T-helper 1 cell (primary cell): ENCODE measurements at places on chromosomes 6 and 20.

- DNase-seq: no peak
These were observed 257.8 kb downstream of the RNGTT start for GRCh38 chr6:88705601-88706000.

GRCh38 chr20:58559368-58559729 lies 44.1 kb upstream of the APCDD1L start:
- no peak for DNase-seq

- no peak for DNase-seq
These were observed 165.0 kb upstream of the SCGN start for GRCh38 chr6:25487012-25487411.

- no peak for DNase-seq
These were observed 144.0 kb upstream of the AGPAT4 start for GRCh38 chr6:161417717-161418462.

DNA sequence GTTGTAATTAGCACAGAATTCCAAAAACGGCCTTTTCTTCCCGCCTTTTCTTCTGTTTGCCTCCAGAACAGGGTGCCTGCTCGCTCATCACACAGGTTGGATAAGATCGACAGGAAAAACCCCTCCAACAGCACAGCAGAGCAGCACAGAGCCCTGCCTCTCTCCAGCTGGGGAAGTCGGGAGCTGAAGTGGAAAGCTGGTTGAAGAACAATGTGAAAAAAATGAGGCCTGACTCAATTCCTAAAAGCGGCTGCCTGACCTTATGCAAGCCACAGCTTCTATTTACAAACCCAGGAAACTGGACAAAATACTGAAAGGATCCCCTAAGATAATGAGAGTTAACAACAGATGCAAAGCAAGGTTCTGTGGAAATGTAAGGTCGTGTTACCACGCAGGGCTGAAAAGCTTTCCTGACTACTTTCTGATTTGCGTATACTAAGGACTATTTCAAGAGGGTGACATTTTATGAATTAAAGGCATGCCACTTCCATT lies 116.9 kb downstream of the TTLL2 start:
- DNase-seq: no peak

DNA sequence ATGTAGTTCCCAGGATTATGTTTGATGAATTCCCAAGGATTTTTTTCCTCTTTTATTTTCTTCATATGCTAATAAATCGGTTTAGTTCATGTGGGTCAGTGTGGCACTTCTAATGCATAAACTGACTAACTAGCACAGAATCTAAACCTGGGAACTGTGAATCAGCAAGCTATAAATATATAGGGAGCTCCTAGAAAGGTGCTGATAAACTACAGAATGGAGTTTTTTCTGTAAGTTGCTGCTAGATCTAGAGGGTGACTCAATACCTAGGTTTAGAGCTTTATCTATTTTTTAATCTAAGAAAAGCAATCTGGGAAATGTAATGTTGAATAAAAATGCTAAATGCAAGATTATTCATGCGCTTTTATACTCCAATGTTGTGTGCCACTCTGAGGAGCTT lies 118.8 kb upstream of the PTCHD4 start:
- no peak for DNase-seq

DNA sequence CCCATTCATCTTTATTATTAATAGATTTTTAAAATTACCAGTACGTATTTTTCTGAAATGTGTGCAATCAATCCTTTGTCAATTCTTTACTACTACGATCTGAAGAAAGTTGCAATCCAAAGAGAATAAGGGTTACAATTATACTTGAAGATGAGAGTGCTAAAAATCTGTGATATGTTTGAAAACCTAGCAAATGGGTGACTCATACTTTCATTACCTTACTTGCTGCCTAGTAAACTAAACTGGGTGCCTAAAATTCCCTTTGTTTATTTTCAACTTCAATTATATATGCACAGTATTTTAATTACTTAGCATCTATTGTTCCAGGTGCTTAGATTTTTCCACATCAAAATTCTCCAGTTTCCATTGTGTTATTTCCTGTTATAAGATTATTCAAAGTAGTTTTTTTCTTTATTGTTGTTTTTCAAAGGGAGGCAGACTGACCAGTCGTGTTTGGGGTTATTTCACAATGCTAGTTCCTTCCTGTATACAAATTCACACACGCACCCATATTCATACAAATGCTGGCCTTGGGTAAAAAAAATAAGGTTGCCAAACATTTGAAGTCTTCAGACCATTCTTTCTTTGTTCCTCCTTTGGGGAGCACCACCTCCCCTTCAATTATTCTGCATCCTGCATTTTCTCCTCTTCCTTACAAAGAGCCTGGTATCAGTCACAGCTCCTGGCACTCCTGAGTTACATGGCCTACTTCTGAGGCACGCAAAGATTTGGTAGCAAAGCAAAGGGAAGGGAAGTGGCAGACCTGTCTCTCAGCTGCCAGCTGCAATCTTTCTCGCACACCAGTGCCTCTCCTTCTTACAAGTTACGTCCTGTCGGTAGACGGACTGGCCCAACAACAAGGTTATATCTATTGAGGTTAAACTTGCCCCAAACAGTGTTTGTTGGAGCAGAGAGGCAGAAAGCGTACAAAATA lies 16.2 kb upstream of the FAM135A start:
- no peak for DNase-seq

DNA sequence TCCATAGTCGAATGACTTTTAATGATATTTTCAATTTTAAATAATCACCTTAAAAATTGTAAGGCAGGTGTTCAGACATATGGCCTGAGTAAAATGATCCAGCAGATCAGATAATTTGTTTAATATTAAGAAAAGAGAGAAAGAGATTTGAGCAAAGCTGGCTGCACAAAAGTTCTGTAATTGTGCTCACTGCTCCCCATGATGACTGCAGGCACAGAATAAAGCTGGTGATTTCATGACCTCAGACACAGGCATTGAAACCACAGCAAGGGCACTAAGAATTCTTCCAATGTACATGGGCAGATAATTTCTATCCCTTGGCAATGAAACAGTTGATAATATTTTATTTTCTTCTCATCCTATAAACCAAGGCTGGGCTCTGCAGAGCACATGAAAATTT lies 553.1 kb downstream of the NKAIN2 start:
- no peak for DNase-seq

GRCh38 chr20:1001911-1002681 lies at the start of gene RSPO4:
RSPO4 (minus strand) TSS chr20:1002311; CDS start chr20:1002164, 147 bp downstream.
- DNase-seq: no peak

DNA sequence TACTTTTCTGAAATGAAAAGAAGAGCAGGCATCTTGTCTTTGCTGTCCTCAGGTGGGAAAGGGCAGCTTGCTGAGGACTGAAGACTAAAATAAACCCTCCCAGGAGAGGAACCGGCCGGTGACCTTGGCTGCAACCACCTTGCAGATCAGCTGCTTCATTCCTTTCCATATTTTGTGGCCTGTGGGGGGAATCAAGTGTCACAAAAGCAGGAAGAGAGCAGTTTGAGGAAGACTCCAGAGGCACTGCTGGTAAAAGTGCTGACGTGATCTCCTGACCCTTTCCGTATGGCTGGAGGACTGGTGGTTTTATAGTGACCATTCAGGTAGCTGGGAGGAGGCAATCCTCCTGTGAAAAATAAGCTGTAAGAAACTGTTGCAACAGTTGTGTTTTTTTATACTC lies 157.0 kb downstream of the PLCB4 start:
- no peak for DNase-seq

GRCh38 chr6:122214605-122215318 lies 184.7 kb upstream of the HSF2 start:
- no peak for DNase-seq

GRCh38 chr6:133888929-133889556 lies at the start of gene TCF21:
TCF21 (plus strand) TSS chr6:133889113; CDS start chr6:133889398, 285 bp downstream.
- no peak for DNase-seq

DNA sequence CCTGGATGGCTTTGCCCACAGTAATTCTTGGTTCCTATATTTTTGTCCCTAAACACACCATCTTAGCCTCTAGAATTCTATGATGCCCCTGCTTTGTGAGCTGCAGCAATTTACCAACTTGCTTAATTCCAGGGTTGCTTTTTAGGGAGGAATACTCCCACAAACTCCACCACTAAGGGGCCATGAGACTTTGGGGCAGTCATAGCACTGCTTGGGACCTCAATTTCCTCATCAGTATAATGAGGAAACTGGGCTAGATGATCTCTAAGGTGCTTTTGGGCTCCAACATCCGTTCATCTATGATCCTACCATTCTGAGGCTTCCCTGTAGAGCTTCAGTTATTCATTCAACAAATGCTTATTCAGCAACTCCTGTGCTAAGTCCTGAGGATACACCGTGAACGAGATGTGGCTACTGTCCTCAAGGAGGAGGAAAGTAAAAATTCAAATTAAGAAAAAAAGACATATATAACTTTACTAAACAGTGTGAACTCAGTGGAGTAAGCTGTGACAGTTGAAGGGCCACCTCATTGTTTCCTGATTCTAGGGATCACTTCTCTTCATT lies 75.3 kb downstream of the PRDM1 start:
- no peak for DNase-seq

- no peak for DNase-seq
These were observed 22.9 kb downstream of the TMC2 start for GRCh38 chr20:2559279-2559626.

GRCh38 chr20:63536241-63536977 lies 767 bp downstream of the PTK6 start:
- DNase-seq: no peak

DNA sequence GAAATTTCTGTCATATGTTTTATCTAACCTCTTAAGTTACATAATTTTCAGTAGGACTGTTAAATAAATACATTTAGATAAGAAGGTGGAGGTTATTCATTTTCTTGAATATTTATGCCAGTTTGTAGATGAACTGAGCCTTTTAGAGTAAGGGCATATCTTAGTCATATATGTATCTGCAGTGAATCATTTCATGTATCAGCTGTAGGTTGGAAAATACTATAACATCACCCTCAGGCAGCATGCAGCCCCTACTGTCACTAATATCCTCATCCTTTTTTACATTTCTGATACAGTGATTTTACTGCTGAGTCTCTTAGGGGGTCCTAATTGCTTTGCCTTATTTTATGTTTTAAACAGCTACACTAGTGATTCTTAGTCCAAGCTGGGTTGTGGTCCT lies 19.5 kb upstream of the SUMO4 start:
- DNase-seq: no peak

GRCh38 chr6:141598487-141598886 lies 534.2 kb upstream of the GJE1 start:
- no peak for DNase-seq

DNA sequence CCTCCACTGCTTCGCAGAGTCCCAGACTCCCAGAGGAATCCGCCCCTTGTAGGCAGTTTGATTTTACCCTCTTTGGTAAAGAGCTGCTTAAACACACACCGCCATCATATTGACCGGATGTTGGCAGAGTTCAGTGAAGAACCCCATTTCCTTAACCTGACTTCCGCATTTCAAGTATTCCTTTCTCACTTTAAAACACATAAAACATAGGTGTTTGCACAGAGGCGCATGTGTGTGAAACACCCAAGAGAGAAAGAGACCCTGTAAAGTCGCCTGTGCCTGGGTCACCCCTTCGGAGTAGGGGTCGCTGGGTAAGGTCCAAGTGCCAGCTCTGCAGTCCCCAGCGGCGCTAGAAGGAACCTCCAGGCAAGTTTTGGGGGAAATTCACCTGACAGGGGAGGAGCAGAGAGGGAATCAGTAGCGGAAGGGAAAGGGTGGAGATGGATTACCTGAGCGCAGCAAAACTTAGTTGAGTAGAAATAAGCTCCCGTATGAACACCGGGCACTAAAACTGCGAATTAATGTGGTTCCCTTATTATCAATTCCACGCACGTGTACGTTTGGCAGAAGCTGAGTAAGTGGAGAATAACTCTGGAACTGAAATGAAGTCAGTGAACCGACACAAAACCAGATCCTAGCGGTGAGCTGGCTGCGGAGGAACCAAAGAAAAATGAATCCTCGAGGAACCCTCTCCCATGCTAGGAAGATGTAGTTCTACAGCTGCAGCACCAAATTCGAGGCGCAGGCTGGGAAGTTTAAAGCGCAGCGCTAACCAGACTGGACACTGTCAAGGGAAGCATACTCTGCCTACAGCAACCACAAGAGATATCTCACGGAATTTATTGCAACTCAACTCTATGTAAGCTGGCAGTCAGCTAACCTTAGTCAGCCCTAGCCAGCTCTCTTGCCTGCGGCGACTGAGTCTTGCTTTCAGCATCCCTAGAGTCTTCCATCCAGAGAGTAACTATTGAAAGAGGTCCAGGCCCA lies 3.5 kb upstream of the HTR1B start:
- DNase-seq: no peak

- no peak for DNase-seq
These were observed 176.6 kb upstream of the PTPRK start for GRCh38 chr6:128696691-128697689.

- no peak for DNase-seq
These were observed 32.4 kb upstream of the CAP2 start for GRCh38 chr6:17361013-17361412.

DNA sequence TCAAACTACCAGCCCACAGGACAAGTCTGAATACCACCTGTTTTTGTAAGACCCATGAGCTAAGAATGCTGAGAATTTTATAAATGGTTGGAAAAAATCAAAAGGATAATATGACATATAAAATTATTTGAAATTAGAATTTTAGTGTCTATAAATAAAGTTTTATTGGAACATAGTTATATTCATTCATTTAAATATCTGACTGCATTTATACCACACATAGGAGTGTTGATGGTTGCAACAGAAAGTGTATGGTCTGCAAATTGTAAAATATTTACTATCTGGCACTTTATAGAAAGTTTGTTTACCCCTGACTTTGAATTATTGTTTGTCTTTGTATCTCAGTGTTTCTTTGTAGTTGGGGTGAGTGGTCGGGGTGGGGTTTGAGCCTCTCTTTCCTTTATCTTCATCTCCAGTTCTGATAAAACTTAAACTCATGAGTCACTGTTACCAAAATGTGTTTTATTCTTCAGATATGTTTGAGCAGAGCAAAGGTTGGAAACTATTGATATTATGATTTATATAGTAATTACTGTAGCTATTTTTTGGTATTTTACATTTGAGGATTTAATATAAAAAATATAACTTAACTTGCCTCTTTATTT lies 55.5 kb downstream of the CD2AP start:
- DNase-seq: no peak

GRCh38 chr6:11326116-11326515 lies 93.6 kb upstream of the NEDD9 start:
- DNase-seq: no peak

GRCh38 chr20:20832715-20833114 lies 120.3 kb upstream of the RALGAPA2 start:
- DNase-seq: no peak

DNA sequence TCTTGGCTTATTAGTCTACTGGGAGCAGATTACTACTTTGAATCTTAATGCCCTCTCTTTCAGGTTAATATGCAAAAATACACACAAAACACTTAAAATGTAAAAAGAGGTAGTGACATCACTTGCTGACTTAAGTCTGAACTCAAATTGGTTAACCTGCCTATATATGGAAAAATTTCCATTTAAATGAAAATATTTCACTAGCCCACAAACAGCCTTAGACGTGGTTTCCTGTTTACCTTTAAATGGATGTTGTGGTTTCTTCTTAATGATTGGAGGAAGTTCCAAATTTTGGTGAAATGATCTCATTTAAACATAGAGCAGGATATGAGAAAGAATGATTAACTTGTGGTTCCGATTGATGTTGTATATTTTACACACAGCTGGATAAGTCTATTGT lies 553.7 kb downstream of the CD109 start:
- peak; percentile 15 for DNase-seq

- no peak for DNase-seq
These were observed 59.3 kb upstream of the STMND1 start for GRCh38 chr6:17042422-17043147.

- DNase-seq: no peak
These were observed 7.2 kb upstream of the FAM50B start for GRCh38 chr6:3841711-3842565.

- no peak for DNase-seq
These were observed 702 bp downstream of the ETV7 start for GRCh38 chr6:36386495-36387439.

GRCh38 chr20:62418709-62419487 lies 8.4 kb downstream of the RBBP8NL start:
- no peak for DNase-seq
